ENCODE measurements at places on chromosomes 3 and 15. TPM values are rescaled to one million over a fixed set of nuclear protein-coding genes. Genes with fewer than 3 reads are reported as not detected.

- no peak overlapping the region for H3K4me3 ChIP-seq
- H3K27me3 ChIP-seq = no peaks in the 10 kb centered on the region
- H3K4me1 ChIP-seq = no peaks in the 10 kb centered on the region
These were observed 205.9 kb upstream of the GBE1 start for GRCh38 chr3:81967393-81967792.

- H3K27me3 ChIP-seq = no peaks in the 10 kb centered on the region
- H3K36me3 ChIP-seq = no peaks in the 10 kb centered on the region
- DNase-seq = no peak
- H3K4me3 ChIP-seq = no peak overlapping the region
- no peak overlapping the region for H3K27ac ChIP-seq
These were observed 5.3 kb downstream of the CCDC80 start for GRCh38 chr3:112635674-112636073.

DPPA2 gene
- total RNA-seq = not detected

- H3K27me3 ChIP-seq = no peaks in the 10 kb centered on the region
- H3K4me3 ChIP-seq = no peak overlapping the region
- no peak for DNase-seq
- H3K4me1 ChIP-seq = peaks cover under 1% of the 10 kb centered on the region
These were observed 6.4 kb downstream of the DUT start for GRCh38 chr15:48337607-48338006.

All from natural killer cell (primary cell).